CD4-positive, alpha-beta T cell (primary cell): ENCODE measurements at places on chromosomes 3 and 15. TPM values are rescaled to one million over a fixed set of nuclear protein-coding genes. Genes with fewer than 3 reads are reported as not detected.
A peak's percentile ranks its signal among the peaks of the same experiment; 100 is the strongest.

DNA sequence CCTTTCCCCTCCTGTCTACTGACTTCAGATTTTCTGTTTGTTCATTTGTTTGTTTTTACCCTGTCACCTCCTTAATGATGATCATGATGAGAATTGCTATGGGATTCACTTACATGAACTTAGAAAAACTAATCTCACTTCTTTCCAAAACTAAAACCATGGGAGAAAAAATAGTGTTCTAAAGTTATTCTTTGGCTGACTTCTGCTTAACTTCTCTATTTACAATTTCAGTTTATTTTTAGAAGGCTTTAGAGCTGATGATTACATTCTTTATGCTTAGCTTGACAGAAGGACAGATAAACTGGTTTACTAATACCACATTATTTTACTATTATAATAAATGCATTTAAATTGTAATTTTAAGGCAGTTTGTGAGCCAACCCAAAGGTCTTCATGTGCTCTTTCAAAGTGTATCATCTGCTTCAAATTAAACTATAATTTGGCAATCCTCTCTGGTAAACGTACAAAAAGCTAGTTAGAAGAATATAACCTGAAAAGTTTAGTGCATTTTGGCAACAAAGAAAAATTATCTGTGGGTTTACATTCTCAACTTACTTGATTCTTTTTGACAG lies 676.8 kb upstream of the UBE2E2 start:
- no peak for DNase-seq
- H3K36me3 ChIP-seq, result no peaks in the 10 kb centered on the region
- no peak overlapping the region for H3K27ac ChIP-seq
- H3K4me3 ChIP-seq, result no peak overlapping the region
- H3K4me1 ChIP-seq, result no peaks in the 10 kb centered on the region
- H3K27me3 ChIP-seq, result no peaks in the 10 kb centered on the region

DNA sequence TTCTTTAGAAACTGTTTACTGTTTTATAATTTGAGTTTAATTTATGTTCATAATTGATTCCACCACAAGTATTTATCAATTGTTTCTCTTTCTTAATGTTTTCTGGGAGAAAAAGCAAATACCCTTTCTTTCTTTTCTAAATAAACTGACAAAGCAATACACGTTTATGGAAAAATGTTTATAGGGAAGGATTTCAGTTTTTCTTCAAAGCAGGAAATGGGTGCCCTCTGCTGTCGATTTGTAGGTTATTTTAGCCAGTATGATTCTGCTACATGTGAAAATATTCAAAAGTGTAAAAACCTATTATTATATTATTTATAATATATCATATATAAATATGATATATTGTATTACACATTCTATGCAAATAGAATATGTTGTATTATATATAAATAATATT lies 921.0 kb upstream of the ROBO1 start:
- no peak overlapping the region for H3K27ac ChIP-seq
- H3K4me1 ChIP-seq, result no peaks in the 10 kb centered on the region
- DNase-seq, result no peak
- no peaks in the 10 kb centered on the region for H3K36me3 ChIP-seq
- H3K4me3 ChIP-seq, result no peak overlapping the region
- H3K27me3 ChIP-seq, result no peaks in the 10 kb centered on the region

DNASE1L3 gene
- total RNA-seq, result 0.53 TPM

GOLGA6L7 gene
- not detected for total RNA-seq

GRCh38 chr15:100109486-100110035 lies 232.2 kb downstream of the ADAMTS17 start:
- H3K27ac ChIP-seq, result no peak overlapping the region
- peaks cover 21% of the 10 kb centered on the region for H3K4me1 ChIP-seq
- no peak overlapping the region for H3K4me3 ChIP-seq
- H3K36me3 ChIP-seq, result no peaks in the 10 kb centered on the region
- H3K27me3 ChIP-seq, result no peaks in the 10 kb centered on the region
- DNase-seq, result no peak

- no peak overlapping the region for H3K27ac ChIP-seq
- no peak for DNase-seq
- no peaks in the 10 kb centered on the region for H3K4me1 ChIP-seq
- no peak overlapping the region for H3K4me3 ChIP-seq
- H3K36me3 ChIP-seq, result no peaks in the 10 kb centered on the region
These were observed 285.0 kb upstream of the LYSMD4 start for GRCh38 chr15:100018191-100018590.

- no peaks in the 10 kb centered on the region for H3K4me1 ChIP-seq
- peaks cover 13% of the 10 kb centered on the region for H3K27me3 ChIP-seq
- H3K4me3 ChIP-seq, result no peak overlapping the region
These were observed 12.2 kb upstream of the CACNA1D start for GRCh38 chr3:53482227-53482626.

SUMF1 gene
- 7.0 TPM for total RNA-seq

DNA sequence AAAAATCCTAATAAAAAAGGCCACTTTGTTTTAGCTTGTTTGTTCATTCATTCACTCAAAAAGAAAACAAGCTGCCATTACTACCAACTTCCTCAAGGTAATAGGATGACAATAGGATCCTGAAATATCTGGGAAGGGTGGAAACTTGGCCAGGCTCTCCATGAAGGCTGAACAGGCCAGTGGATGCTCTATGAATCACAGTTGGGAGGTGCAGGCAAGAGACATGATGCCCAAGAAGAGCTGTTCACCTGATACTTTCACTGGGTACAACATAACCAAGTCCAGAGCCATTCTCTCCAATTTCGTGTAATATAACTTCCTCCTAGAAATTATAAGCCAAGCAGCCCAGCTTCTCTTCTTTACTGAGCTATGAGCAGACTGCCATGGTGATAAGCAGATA lies 37.3 kb downstream of the NMNAT3 start:
- no peak overlapping the region for H3K4me3 ChIP-seq
- no peaks in the 10 kb centered on the region for H3K27me3 ChIP-seq
- H3K27ac ChIP-seq, result no peak overlapping the region
- H3K36me3 ChIP-seq, result no peaks in the 10 kb centered on the region
- no peaks in the 10 kb centered on the region for H3K4me1 ChIP-seq

GRCh38 chr3:170274641-170275040 lies 52.4 kb downstream of the PRKCI start:
- no peak overlapping the region for H3K27ac ChIP-seq
- peaks cover 15% of the 10 kb centered on the region for H3K4me1 ChIP-seq
- H3K4me3 ChIP-seq, result no peak overlapping the region
- peaks cover 15% of the 10 kb centered on the region for H3K36me3 ChIP-seq

DNA sequence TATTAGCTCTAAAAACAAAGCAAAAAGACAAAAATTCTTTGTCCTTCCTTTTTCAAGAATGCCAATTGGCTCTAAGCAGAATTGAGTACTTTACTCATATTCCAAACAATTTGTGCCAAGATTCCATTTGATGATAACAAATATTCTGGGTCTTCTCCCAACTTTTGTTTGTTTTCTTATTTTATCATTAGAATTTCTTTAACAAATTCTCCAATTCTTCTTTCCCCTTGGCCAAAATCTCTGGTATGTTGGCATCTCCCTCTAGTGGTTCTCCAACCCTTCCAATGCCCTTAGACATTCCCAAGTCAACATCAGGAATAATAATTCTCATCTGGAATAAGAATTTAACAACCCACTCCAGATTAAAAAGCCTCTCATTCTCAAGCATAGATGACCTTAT lies 5.3 kb downstream of the CPOX start:
- peaks cover 56% of the 10 kb centered on the region for H3K36me3 ChIP-seq
- no peaks in the 10 kb centered on the region for H3K27me3 ChIP-seq
- DNase-seq, result no peak
- no peak overlapping the region for H3K4me3 ChIP-seq
- peaks cover 13% of the 10 kb centered on the region for H3K4me1 ChIP-seq
- H3K27ac ChIP-seq, result no peak overlapping the region

DNA sequence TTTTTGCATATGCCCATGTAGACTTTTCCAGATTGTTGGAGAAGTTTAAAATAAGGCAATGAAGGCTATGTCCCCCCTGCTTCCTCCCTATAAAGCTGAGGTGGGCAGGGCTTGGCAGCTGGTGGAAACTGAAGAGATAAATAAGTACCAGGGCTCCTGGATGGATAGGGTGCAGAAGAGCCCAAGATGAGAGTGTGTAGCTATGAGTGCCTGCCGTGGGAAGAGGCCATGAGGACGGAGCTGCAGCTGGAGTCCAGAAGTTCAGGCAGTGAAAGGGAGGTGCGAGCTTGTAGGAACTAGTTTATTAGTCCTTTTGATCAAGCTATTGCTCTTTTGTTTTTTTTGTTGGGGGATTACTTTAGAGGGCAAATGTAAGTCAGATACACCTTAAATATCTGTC lies 52.4 kb downstream of the PHLDB2 start:
- DNase-seq, result no peak
- H3K4me3 ChIP-seq, result no peak overlapping the region

GRCh38 chr3:173351886-173352285 lies 45.7 kb upstream of the NLGN1 start:
- H3K4me1 ChIP-seq, result no peaks in the 10 kb centered on the region
- no peak for DNase-seq
- no peak overlapping the region for H3K4me3 ChIP-seq
- H3K27ac ChIP-seq, result no peak overlapping the region
- H3K27me3 ChIP-seq, result no peaks in the 10 kb centered on the region

MRPL3 gene
- 36.0 TPM for total RNA-seq

DNA sequence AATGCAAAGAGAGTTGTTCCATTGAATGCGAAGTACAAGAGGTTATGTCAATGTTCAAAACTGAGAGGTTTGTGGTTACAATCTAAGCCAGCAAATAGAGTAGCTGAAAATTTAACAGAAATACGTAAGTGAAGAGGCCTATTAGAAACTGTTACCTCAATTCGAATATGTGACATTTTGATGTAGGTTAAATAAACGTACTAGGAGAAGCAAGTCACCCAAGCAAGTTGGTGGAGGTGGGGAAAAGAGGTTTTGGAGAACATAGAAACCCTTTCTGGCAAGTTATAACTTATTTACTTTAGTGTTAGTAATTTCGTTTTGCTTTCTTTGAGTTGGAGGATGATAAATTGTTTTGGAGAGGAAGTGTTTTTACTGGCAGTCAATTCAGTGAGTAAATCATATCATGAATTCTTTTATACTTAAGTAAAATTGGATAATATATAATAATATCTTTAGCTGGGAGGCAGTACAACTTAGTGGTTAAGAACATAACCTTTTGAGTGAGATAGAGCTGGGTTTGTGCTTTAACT lies 91.2 kb upstream of the NAALADL2 start:
- H3K4me3 ChIP-seq, result no peak overlapping the region
- DNase-seq, result no peak
- H3K27ac ChIP-seq, result no peak overlapping the region
- no peaks in the 10 kb centered on the region for H3K27me3 ChIP-seq
- H3K36me3 ChIP-seq, result no peaks in the 10 kb centered on the region
- H3K4me1 ChIP-seq, result no peaks in the 10 kb centered on the region

SELENOT gene
- 110 TPM for total RNA-seq

SMCO1 gene
- not detected for total RNA-seq

TMEM41A gene
- total RNA-seq, result 26.8 TPM

ADPRH gene
- total RNA-seq, result 0.36 TPM

GRCh38 chr15:90749754-90750153 lies 32.6 kb downstream of the BLM start:
- H3K36me3 ChIP-seq, result no peaks in the 10 kb centered on the region
- H3K4me3 ChIP-seq, result peak overlapping the region; percentile 19
- H3K27me3 ChIP-seq, result no peaks in the 10 kb centered on the region
- DNase-seq, result no peak
- H3K4me1 ChIP-seq, result no peaks in the 10 kb centered on the region
- no peak overlapping the region for H3K27ac ChIP-seq

GRCh38 chr15:69161079-69161877 lies 843 bp downstream of the GLCE start:
- H3K4me3 ChIP-seq, result peak overlapping the region; percentile 85
- no peaks in the 10 kb centered on the region for H3K27me3 ChIP-seq
- no peak overlapping the region for H3K27ac ChIP-seq
- H3K36me3 ChIP-seq, result no peaks in the 10 kb centered on the region
- DNase-seq, result no peak

CHRNA7 gene
- total RNA-seq, result not detected
